Activated CD4-positive, CD25-positive, alpha-beta regulatory T cell (primary cell): ENCODE measurements at places on chromosomes 5 and 9.
A peak's percentile ranks its signal among the peaks of the same experiment; 100 is the strongest.

DNA sequence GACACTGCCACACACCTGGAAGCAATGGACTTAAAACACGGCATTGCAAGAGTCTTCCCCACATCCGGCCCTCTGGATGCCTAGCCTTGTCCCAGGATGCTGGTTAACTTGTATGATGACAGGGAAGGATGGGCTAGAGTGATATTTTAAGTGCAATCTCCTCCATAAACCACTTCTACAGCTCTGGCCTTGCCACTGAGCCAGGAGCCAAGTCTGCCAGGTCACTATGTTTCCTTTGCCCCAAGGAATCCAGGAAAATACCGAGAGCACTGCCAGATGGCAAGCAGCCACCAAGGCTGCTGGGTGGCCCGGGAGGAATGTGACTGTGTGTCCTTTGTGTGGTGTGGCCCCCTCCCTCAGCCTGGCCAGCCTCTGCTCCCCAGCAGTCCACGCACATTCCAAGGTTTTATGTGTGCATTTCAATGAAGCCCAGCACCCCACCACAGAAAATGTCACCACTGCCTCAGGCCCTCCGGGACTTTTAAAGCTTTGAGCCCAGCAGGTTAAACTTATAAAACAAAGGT lies 106.0 kb downstream of the FRMD3 start:
- no peak for DNase-seq

DNA sequence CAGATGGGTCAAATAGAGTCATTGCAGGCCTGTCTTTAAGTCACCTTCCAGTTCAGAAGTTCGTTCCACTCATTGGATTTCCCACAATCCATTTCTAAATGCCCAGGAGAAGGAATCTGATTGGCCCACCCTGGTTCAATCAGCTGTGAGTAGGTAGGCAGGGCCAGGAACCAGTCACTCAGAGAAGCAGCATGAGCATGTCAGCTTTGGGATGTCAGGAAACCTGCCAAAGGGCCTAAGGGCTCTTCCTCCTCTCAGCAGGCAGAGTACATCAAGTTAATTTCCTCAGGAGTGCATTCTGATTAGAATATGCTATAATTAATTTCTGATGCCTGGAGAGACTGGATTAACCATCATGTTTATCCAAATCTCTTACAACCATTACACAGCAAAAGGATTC lies 412.9 kb upstream of the CCNH start:
- DNase-seq = no peak

DNA sequence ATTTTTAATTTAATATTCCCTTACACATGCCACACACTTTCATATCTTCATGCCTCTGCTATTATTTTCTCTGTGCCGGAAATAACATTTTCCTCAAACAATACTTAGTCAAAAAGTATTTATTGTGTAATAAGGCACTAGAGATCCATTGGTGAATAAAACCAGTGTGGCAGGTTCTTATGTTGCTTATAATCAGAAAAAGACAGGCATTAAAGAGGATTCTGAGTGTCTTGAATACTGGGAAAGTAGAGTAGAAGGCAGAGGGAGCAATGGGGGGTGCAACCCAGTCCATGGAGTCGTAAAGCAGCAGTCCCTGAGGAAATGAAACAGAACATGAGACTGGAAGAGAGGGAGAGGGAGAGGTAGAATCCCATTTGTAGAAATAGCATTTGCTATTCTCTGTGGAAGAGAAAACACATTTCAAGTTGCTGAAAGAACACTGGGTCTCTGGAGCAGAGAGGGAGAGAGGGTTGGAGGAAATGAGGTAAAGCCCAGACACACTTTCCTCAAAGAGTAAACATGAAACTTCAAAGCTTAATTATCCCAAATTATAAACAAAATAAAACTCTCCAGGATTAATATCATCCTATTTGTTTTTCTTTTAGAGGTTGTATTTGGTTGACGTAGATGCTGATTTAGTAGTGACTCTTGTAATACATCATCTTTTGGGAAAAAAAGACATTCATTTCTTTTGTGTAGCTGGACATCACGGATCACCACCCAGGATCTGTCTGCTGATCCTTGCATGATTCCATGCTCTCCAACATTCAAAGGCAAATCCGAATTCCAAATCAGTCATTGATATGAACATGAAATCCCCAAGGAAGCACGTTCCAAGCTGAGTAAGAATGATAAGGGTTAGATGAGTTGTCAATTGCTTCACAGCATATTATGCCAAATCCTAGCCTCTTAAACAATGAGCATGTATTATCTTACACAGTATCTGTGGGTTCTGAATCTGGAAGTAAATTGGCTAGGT lies 37.4 kb upstream of the GRAMD2B start:
- no peak for DNase-seq

- peak; percentile 57 for DNase-seq
Observed at GRCh38 chr9:96686638-96687335, 31.7 kb upstream of the PRXL2C start.

- DNase-seq = peak; percentile 6
Observed at GRCh38 chr5:39714036-39714698, 289.4 kb upstream of the DAB2 start.

DNA sequence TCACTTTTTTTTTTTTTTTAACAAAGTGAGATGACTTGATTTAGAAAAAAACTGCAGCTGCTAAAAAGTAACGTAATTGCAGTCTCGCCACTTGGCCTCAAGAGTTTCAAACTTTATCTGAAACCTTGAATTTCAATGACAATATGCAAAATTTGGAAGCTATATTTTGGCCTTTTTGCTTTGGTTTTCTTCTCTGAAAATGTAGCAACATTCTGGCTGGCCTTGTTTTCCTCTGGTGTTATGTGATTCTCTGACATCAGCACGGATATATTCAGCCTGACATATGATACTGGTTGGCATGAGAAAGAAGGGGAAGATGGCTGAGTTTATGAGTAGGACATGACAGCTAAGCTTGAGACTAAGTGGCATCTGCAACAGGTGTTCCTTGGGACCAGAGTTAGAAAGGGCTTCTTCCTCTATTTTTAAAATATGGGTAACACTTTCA lies 136.5 kb downstream of the MEF2C start:
- no peak for DNase-seq

DNA sequence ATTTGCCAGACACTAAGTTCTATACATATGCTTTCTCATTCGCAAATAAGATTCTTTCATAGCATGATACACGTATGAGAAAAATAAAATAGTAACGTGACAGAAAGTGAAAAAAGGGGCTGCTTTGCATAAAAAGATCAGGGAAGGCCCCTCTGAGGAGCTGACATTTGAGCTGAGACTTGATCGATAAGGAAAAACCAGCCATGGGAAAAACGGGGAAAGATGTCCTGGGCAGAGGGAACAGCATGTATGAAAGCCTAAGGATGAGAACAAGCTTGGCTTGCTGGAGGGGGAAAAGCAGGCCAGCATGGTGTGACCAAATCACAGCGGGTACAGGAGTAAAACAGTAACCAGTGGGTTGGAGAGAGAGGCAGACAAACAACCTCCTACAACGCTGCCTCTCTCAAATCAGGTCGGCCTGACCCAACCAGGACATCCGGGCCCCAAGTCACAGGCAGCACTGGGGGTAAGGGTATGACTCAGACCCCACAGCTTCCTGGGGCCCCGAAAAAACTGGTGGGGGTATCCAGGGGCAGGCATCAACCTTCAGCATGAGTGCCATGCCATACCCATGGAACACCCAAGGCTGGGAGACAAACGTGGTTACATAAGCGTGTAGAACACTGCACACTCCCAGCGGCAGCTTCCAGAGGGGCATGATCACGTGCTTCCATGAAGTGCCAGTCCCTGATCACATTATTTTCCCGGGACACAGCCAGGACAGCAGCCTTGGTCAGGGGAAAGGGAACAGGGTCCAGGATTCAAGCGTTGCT lies 2.2 kb downstream of the TNIP1 start:
- peak; percentile 48 for DNase-seq

DNA sequence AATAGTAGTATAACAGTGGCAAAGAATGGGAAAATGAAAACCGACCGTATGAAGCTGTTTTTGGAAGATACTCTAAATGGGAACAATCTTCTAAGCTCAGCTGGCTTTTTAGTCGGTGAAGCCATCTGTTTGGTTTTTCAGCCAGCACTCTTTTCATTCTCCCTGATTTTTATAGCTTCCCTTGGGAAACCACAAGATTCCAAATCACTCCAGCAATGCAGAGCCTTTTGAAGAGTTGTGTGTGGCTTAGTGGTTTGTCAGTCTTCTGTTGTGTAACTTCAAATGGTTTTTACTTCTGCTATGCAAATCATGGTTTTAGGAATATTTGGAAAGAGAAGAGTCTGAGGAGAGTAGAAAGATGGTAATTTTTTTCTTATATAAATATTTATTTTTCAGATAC lies 180.7 kb downstream of the KDM4C start:
- DNase-seq = no peak

GRCh38 chr9:69993110-69993509 lies 50.5 kb upstream of the MAMDC2 start:
- DNase-seq = no peak

DNA sequence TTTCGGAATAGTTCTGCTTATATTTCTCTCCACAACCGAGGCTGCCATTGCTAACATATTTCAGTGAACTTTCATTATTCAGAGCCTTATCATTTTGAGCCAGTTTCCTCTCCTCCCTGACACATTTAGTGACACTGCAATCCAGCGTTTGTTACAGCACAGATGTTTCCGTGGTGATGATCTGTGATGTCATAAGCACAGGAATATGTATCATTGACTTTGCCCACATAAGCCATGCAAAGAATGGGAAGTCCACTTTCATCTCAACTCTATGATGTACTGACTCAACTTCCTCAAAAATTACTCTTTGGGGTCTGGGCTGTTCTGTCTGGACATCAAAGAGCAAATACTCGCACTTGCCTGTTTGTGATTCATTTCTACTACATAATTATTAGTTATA lies 291.8 kb downstream of the EBF1 start:
- DNase-seq = no peak

DNA sequence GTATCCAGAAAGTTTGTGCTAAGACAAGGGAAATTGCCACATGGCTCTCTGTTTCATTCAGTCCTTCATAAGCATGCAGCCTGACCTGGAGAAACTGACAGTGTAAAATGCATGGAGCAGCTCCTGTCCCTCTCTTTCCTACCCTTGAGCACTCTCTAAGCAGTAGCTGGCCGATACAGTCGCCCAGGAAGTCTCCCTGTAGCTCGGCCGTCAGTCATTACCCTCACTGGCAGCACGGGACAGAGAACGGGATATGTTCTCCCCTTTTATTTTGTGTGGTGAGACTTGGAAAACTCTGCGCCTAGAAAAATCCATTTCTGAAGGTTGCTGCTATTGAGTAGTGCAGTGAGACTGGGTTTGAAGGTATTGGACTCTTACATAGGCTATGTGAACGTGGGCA lies 56.8 kb upstream of the KCNMB1 start:
- DNase-seq = no peak

DNA sequence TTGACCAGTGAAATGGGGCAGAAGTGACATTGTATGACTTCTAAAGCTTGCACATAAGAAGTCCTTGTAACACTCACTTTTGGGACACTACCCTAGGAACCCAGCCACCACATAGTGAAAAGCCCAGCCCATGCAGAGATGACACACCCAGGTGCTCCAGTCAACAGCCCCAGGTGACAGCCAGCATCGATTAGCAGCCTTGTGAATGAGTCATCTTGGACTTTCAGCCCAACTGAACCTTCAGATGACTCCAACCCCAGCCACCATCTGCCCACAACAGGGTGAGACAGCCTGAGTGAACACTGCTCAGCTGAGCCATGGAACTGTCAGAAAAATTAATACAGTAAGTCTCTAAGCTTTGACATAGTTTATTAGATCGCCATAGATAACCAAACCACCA lies 458.6 kb downstream of the ZSWIM6 start:
- no peak for DNase-seq

GRCh38 chr9:117744369-117744768 lies 40.2 kb downstream of the TLR4 start:
- no peak for DNase-seq

DNA sequence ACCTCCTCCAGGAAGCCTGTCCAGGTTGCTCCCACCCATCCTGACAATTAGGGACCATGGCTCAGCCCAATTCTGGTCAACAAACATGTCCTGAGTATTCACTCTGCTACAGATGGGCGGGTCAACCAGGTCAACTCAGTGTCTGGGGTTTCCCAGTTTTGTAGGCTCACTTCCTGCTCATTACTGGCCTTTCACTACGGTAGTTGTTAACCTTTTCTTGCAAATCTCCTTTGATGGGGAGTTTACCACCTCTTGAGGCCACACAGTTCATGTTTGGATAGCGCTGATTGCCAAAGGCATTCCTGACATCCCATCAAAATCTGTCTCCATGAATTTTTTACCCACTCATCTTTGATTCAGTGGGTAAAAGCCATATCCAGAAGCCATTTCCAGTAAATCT lies 13.8 kb downstream of the TMEM8B start:
- DNase-seq = no peak

GRCh38 chr9:136019681-136020060 lies 58.5 kb upstream of the UBAC1 start:
- DNase-seq = no peak

DNA sequence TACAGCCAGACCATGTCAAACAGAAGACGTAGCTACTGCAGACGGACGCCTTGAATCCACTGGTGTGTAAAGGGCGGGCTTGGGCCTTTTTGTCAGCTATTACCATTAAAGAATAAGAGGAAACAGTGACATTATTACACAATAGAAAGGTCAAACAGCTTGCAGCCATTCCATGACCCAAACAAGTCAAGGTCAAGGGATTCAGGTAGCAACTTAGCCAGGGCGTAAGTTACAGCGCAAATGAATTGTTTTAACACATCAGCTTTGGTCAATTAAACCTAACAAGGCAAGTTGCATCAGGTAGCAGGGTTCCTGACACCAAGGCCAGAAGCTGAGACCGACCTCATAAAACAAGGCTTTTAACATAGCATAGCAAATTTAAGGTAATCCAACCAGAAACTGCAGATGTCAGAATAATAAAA lies 15.3 kb downstream of the NFIB start:
- no peak for DNase-seq

DNA sequence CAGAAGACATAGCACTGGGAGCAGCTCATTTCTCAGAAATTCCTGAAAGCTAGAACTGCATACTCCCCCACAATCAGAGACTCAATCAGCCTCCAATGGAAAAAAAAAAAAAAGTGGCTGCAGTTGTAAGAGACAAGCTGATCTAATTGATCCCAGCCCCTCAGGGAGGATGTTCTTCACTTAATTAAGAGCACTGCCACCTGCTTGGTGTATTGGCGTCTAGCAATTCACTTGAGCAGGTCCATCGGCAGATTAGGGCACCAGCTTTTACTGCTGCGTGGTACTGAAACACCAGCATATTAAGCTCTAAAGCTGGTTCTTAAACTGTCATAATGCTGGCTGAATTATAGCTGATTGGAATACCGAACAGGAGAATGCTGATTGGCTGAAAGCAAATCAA lies 1890.1 kb upstream of the WWC1 start:
- no peak for DNase-seq

- no peak for DNase-seq
Observed at GRCh38 chr9:137783521-137783920, 94.1 kb upstream of the CACNA1B start.

DNA sequence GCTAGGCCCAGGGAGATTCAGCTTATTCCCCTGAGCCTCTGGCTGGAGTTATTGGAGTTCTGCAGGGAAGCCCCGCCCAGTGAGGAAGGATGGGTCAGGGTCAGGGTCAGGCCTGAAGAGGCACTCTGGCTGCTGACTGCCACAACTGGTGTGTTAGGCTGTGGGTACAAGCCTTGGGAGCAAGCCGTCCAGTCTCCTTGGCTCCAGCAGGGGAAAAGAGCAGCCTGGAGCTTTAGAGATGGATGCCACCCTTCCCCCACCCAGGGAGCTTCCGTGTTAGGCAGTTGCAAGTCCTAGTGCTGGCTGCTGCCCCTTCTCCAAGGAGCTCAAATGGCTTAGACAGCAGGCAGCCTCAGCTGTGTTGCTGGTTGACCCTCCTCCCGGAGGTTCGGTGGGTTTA lies 34.4 kb upstream of the TAF11L2 start:
- DNase-seq = no peak
